MG63 (cell line): ENCODE measurements at places on chromosomes 11 and 22. TPM values are rescaled to one million over a fixed set of nuclear protein-coding genes. Genes with fewer than 3 reads are reported as not detected.

Gene CTSF
- total RNA-seq = 13.0 and 17.7 TPM in 2 replicates

Gene ANO9
- total RNA-seq = not detected in 2 replicates

Gene FXYD2
- not detected in 2 replicates for total RNA-seq

Gene OR51B2
- total RNA-seq = not detected in 2 replicates

Gene ASRGL1
- total RNA-seq = 5.1 and 6.0 TPM in 2 replicates

Gene TH
- not detected in 2 replicates for total RNA-seq

Gene MIAT
- total RNA-seq = 0.33 TPM in 1 of 2 replicates, not detected in the other

Gene GAL3ST1
- total RNA-seq = not detected in 2 replicates

Gene OR10AG1
- total RNA-seq = not detected in 2 replicates

Gene APOA1
- not detected in 2 replicates for total RNA-seq

Gene CSNK2A3
- 5.0 and 6.3 TPM in 2 replicates for total RNA-seq

Gene MAP6
- not detected in 2 replicates for total RNA-seq

Gene OR5B21
- total RNA-seq = not detected in 2 replicates

Gene SLC35F2
- total RNA-seq = 38.4 and 42.9 TPM in 2 replicates

Gene NLRP14
- 0.12 TPM in 1 of 2 replicates, not detected in the other for total RNA-seq

Gene ELMOD1
- total RNA-seq = not detected in 2 replicates

Gene MICAL2
- total RNA-seq = 37.9 and 42.4 TPM in 2 replicates

Gene KCNJ1
- not detected in 2 replicates for total RNA-seq

Gene MYOD1
- total RNA-seq = not detected in 2 replicates

Gene LRRC74B
- not detected in 2 replicates for total RNA-seq

Gene SCGB1C1
- total RNA-seq = not detected in 2 replicates

Gene C22orf23
- 0.36 and 2.3 TPM in 2 replicates for total RNA-seq

Gene F2
- 0.46 TPM in 1 of 2 replicates, not detected in the other for total RNA-seq

Gene OSBPL5
- total RNA-seq = 9.9 and 11.0 TPM in 2 replicates

Gene KLHL35
- 0.12 and 3.9 TPM in 2 replicates for total RNA-seq

Gene RIC3
- not detected in 2 replicates for total RNA-seq

Gene SHANK2
- total RNA-seq = 0.49 and 18.6 TPM in 2 replicates

Gene TP53I11
- total RNA-seq = 25.3 and 43.3 TPM in 2 replicates

Gene FOLR1
- 0.23 and 3.0 TPM in 2 replicates for total RNA-seq

Gene TUBGCP6
- total RNA-seq = 11.8 and 17.2 TPM in 2 replicates

Gene FOXRED1
- total RNA-seq = 26.8 and 33.2 TPM in 2 replicates

Gene VPS37C
- 11.3 and 22.9 TPM in 2 replicates for total RNA-seq

Gene FAM111B
- 13.3 and 22.9 TPM in 2 replicates for total RNA-seq

Gene HEPHL1
- not detected in 2 replicates for total RNA-seq
